HuH-7 (cell line): ENCODE measurements at places on chromosomes 6 and 20.

- no peak for DNase-seq
Measured at GRCh38 chr20:40082436-40082835, 606.6 kb downstream of the MAFB start.

DNA sequence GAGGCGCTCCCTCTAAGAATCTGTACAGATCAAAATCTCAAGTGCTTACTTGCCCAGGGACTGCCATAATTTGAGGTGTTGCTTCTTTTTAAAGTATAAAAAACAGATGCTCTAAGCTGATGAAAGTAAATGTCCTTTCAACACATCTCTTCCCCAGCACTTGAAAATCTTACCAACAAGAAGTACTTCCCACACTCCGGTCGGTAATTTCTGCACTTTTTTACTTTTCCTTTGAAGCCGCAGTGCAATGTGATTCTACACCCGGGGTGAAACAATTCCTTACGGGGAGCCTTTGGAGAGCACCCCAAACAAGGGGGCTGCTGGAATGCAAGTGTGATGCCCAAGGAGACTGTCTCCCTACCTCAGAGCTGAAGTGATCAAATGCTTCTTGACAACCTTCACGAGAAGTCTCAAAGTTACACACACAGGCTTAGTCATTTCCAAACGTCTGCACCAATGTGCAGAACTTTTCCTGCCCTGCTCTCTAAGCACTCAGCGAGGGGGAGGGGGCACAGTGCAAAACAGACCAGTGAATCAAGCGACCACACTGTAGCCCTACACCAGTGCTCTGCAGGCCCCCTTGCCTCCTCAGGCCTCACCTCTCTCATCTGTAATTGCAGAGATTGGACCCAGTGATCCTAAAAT, 56.7 kb downstream of the ATXN1 start:
- no peak for DNase-seq

DNA sequence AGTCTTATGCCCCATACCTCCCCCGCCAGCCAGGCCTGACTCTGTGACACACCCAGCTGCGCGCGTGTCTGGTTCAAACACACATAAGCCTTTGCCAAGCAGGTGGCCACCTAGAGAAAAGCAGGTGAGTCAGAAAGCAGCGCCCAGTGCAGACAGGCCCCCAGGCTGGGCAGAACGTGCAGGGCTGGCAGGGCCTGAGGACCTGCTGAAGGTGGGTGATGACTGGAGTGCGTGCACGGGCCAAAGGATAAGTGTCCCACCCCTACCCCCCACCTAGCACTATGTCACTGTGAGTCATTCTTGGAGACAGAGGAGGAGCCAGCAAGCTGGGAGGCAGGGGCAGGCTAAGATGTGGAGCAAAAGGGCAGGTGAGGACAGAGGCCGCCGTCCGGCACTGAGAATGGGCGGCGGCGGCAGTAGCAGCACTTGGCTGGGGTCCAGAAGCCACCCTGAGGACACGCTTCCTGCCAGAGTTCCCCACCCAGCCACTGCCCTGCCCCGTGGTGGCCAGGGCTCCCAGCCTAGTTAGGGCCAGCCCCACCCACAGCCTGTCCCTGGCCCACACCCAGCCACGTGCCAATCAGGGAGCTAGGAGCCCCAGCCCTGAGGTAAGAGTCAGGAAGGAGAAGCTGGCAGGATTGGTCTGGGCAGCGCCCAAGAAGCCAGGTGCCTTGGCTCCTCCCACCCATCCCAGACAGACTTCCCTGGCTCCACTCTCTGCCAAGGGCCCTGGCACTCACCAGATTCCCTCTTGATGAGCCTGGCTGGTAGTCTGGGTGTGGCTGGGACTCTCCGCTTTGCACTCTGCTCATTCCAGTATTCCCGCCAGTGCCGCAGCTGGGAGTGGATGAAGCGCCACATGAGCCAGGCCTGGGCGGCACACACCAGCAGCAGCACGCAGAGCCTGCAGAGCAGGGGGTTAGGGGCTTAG, 72.7 kb downstream of the TRAM2 start:
- DNase-seq, result no peak

DNA sequence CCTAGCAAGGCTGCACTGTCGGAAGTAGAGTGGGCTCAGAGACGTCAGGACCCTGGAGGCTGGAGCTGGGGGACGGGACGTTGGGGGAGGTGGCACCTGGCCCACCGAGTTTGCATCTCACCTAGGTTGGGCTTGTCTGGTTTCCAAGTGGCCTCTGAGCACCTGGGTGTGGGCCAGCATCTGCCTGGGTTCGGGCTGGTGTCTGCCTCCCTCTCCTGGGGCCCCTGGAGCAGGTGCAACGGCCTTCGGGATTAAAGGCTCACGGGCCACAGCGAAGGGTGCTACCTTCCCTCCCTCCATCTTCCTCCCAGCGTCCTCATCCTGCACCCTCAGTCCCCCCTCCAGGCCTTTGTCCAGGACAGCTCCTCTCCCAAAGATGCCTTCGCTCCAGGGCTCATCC, 6.0 kb downstream of the HRH3 start:
- no peak for DNase-seq

DNA sequence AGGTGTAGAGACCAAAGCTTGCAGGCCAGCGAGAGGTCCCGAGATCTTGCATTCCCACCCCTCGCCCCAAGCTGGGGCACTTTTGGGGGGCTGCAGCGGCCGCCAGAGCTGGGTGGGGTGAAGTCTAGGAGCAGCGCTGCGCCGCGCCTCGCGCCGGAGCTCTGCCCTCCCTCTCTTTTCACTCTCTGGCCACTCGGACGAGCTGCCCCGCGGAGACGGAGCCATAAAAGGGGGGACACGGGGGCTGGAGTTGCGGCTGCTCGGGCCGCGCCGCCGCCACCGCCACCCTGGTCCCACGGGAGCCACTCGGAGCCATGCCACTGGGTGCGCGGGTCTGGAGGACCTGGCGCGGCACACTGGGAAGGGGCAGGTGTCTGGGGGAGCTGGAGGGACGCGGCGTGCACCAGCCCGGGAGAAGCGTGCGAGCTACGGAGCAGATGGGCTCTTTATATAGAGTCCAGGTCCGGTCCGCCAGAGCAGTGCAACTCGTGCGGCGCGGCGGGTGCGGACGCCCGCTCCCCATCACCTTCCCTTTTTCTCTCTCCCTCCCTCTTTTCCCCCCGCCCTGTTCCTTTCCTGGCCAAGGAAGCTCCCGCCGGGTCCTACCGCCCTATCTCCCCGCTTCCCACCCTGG, 687 bp upstream of the HTR1B start:
- peak; percentile 30 for DNase-seq

GRCh38 chr6:16725145-16725864, 36.0 kb downstream of the ATXN1 start:
- no peak for DNase-seq

- DNase-seq, result no peak
Measured at GRCh38 chr20:1478566-1478965, 11.9 kb upstream of the NSFL1C start.

GRCh38 chr6:105786890-105787655, 299.1 kb upstream of the PRDM1 start:
- no peak for DNase-seq

DNA sequence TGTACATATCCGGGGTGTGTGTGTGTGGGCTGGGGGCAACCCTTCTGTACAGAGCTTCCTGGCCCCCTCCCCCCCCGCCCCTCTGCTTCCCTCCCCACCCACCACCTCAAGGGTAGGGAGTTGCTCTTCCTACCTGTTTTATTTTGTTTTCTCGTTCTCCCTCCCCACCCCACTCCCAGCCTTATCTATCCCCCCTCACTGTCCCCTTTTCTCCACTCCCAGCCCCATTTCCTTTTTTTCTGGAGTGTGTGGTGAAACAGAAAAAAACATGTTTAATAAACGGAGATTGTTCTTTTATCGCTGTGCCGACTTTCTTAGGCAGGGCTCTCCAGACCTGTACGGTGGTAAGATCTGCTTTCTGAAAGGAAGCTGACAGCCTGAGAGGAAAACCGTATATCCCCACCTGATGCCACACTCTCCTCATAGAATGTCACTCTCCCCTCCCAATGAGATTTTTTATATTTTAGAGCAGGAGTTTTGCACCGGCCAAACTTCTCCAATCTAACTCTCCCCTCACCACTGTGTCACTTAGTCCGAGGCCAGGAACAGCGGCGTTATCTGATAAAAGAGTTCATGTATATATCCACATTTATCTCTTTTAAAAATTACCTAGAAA, 875 bp upstream of the ZBTB9 start:
- no peak for DNase-seq

GRCh38 chr6:118500130-118501015, 47.7 kb upstream of the PLN start:
- no peak for DNase-seq
